EH (cell line): ENCODE measurements at places on chromosomes 11 and 22.

- DNase-seq: peak; percentile 60
Observed at GRCh38 chr22:40491990-40492631, 121.7 kb downstream of the SGSM3 start.

GRCh38 chr11:80855426-80855825, 1414.6 kb upstream of the TENM4 start:
- no peak for DNase-seq

GRCh38 chr11:119404872-119405271, 18.1 kb downstream of the THY1 start:
- DNase-seq: peak; percentile 80

- DNase-seq: no peak
Observed at GRCh38 chr11:81192516-81192915, 1541.1 kb downstream of the FAM181B start.

DNA sequence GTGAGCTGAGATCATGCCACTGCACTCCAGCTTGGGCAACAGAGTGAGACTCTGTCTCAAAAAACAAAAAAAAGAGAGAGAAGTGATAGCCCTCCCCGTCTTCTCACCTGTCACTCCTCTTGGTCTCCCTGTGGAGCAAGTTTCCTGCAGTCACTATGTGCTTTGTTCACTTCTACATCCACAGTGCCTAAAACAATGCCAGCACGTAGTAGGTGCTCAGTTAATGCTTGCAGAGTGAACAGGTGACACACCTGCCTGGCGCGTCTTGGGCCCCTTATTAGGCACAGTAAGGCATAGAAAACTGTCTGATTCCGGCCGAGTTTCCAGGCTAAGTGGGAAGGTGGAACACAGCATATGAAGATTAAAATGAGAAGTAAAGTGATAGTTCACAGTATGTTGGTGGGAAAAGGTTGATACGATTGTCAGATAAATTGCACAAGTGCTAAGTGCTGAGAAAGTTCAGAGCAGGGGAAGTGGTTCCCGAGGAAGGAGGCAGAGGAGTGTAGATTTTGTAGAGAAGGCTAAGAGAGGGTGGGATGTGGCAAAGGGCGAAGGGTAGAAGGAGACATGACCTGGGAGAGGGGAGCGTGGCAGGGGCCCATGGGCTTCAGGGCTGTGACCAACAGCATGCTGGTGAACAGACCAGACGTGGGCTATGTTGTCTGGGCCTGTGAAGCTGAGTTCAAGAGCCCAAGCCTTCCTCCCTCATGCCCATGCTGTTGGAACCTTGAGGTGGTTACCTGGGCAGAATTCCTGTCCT, 41.9 kb downstream of the BCR start:
- DNase-seq: no peak
